ENCODE measurements at places on chromosomes 12 and 14.

GRCh38 chr14:41641690-41642089, 35.0 kb downstream of the LRFN5 start:
- DNase-seq: no peak

DNA sequence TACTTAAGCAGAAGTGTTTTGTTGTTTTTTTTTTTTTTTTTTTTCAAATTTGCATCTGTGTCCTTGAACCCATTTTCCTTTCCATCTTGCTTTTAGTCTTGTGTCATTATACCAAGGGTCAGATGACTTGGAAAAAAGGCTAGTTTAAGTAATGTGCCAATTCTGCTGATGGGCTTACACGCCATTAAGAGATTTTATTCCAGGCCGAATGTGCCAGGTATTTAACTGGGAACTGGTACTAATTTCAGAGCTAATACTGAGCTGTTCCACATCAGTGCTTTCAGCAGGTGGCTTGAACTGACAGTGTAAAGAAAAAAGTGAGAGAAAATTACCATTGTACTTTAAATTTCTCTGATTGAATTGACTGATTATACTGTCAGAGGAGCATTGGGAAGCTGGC, 224.9 kb downstream of the NPAS3 start:
- DNase-seq: no peak

- no peak for DNase-seq
These were observed 424.7 kb downstream of the TMEM117 start for GRCh38 chr12:44260581-44260980.

GRCh38 chr14:91038439-91038838, 22.0 kb downstream of the RPS6KA5 start:
- DNase-seq: no peak

- DNase-seq: no peak
These were observed 17.7 kb upstream of the GSC start for GRCh38 chr14:94787655-94788054.

DNA sequence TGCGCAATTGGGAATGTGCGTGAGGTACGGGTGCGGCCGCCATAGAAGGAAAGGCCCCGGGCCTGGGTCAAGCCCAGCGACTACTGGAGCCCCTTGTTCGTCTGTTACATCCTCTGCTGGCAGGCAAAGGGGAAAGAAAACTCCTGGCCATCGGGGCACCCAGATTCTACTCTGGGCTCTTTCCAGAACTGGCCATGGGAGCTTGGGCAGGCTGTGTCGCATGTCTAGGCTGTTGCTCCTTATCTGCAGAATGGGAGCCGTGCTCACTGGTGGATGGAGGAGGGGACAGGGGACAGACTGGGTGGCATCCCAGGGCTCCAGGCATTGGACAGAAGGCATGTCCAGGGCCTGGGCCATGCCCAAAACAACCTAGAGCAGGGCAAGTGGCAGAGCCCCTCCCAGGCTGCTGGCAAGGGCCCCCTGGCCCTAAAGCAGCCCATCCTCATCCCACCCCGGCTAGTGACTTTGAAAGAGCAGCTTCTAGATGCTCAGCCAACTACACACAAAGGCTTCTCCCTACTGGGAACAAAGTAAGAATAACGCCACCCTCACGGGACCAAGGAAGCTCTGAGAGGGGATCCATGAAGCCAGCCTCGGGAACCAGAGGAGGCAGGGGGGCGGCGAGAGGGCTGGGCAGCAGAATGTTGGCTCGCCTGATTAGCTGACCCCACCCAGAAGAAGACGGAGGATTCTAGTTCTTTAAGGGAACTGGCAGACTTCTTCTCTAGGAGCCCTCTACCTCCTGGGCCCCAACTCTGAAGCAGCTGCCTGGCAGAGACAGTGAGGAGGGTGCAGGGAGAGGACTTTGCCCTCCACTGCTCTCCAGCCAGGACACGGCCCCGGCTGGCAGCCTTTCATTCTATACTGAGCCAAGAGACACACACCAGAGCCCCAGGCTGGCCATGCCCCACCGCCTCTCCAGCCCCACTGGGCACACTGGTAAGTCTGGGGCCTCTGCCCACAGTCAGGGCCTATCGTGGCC, 96.8 kb downstream of the SINHCAF start:
- DNase-seq: peak; percentile 30

DNA sequence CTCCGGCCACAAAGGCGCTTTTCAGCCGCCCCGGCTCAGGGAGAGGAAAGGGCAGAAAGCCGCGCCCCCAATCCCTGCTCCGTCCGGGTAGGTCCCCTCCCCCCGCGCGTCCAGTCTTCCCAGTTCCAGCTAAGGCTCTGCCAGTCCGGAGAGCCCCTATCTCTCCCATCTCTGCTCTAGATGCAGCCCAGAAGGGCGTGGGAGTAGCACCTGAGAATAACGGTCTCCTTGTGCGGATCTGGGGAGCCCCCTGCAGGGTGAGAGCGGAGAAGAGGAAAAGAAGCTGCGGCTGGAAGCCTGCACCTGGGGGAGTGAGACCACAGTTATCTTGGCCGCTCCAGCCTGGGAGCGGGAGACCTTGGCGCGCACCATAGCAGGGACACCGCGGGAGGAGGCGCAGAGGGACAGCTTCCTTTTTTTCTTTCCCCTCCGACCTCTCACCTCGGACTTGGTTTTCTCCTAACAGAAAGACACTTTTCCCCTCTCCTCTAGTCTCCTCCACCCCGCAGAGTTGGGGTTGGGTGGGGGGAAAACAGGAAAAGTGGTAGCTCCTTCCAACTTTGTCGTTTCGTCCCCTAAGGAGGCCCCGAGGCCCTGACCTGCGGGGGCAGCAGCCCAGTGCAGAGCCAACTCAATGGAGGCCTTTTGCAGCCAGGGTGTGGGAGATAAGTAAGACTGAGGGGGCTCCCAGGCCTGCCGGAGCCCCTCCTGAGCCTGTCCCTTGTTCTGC, 2.4 kb downstream of the DHH start:
- no peak for DNase-seq

- DNase-seq: no peak
These were observed 69.8 kb downstream of the OSBPL8 start for GRCh38 chr12:76489737-76490136.

- no peak for DNase-seq
These were observed 751.3 kb downstream of the SLC6A15 start for GRCh38 chr12:84161296-84161695.

GRCh38 chr12:120678572-120678971, 8.4 kb upstream of the MLEC start:
- DNase-seq: no peak

DNA sequence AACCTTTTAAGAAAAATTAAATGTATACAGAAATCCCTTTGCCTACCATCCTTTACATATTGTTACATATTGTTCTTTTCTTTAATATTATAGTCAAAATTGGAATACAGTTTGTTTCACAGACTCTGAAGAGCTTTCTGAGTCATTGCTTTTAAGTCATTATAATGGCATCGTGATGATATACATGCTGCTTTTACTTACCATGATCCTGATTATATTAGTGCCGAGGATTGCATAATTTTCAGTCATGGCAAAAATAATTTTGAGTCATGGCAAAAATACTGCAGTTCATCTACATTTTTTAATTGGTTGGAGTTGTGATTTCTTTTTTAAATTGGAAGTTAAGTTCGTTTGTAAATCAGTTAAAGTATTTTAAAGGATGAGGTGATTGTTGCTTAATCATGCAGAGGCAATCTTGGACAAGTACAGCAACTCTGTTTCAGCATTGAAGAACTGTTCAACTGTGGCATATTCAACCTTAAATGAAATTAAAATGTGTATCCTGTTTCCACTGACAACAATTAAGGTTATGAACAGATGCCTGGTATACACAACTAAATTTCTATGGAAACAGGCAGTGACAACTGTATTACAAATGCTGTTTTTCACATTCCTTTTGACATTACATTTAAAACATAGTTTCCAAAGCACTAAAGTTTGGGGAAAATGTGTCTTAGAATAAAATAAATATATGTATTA, 142.3 kb downstream of the PCNX1 start:
- no peak for DNase-seq

GRCh38 chr12:19288603-19289244, 150.6 kb upstream of the AEBP2 start:
- no peak for DNase-seq

DNA sequence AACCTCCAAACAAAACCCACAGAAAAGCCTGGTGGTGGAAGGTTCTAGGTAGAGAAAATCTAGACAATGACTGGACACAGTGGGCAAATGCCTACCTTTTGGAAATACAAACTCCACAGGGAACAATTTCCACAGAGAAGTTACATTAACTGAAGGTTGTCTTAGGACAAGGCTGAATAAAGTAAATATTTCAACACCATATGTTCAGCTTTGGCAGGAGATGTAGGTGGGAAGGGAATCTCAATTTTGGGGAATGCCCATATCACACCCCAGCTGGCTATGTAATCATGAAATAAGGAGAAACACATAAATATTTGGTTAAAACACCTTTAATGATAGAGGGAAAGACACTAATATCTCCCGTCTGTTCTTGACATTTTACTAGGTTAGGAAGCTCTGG, 5.4 kb downstream of the SALL2 start:
- DNase-seq: no peak

DNA sequence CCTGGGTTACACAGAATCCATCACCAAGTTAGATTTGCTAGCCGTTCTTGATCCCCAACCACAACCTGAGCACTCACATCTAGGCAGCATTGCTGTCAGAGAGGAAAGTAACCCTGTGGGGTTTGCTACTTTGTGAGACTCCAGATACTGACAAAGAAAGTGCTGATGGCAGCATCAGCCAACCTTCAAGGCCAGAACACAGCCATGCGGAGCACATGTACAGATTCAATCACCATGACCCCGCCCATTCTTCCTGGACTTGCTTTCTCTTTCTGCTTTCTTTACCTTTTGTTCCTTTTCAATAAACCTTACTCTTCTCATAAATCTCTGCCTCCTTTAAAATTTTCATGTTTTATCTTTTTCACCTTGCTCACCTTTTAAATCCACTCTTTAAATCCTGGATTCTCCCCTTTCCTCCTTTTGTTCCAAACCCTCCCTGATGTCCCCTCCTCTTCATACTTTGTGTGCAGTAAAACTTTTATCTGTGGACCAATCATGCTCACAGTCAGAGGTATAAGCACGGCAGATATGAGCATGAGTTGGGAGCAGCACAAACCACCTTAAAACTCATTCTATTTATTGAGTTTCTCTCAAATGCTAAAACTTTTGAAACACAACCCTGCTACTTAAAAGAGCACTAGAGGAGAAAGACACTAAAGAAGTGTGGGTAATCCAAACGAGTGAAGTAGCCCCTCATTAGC, 21.9 kb upstream of the CERS5 start:
- no peak for DNase-seq

DNA sequence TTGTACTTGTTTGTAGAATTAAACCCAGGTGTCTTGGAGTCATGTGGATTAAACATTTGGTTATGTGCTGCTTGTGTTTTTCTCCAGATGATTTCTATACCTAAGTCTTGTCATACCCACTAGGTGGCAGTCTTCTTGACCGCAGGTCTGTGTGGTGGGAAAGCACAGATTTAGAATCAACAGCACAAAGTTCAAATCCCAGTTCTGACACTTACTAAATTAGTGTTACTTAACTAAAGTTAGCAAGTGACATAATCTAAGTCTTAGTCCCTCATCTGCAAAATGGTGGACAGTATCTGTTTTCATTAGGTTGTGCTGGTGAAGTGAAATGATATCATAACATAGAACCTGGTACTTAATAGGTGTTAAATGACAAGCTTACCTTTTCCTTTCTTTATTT, 151.0 kb upstream of the ARHGAP5 start:
- DNase-seq: no peak

GRCh38 chr12:95836185-95836609, 22.6 kb upstream of the SNRPF start:
- no peak for DNase-seq

DNA sequence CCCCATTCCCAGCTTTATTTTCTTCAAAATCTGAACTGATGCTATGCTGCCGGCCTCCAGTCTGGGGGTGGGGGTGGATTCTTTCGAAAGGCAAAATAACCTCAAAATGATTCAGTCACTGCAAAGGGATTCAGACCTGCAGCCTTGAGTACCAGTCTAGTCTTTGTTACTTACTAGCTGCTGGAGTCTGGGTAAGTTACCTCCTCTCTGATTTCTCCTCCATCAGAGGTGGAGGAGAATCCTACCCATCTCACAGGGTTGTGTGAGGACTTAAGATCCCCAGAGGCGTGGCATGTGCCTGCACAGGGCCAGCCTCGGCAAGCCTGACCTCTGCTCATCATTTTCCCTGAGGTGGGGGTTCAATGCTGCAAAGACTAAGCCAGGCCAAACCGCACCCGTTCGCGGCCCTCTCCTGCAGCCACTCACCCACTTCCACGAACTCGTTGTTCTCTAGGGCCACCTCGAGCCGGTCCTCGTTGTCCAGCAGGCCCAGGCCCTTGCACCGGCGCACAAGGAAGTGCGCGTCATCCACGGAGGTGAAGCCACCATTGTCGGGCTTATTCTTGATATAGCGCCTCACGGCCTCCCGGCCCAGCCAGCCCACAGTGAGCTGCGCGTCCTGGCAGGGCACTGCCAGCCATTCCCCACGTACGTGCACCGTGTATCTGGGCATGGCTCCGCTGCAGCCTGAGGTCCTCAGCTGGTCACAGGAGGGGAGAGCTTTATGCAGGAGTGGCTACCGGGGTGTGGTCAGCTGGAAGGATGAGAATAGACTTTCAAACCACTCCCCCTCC, 709 bp downstream of the HAL start:
- no peak for DNase-seq

DNA sequence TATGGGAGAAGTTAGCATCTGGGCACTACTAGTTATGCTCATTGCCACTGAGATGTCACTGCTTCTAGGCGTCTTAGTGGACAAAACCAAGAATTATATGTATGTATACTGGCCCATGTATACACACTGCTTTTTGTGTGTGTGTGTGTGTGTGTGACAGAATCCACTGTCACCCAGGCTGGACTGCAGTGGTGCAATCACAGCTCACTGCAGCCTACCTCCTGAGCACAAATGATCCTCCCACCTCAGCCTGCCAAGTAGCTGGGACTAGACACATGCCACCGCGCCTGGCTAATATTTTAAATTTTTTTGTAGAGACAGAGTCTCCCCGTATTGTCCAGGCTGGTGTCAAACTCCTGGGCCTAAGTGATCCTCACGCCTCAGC, 25.2 kb downstream of the LIMA1 start:
- no peak for DNase-seq

- DNase-seq: no peak
These were observed 97.1 kb downstream of the ETNK1 start for GRCh38 chr12:22722081-22722480.

GRCh38 chr12:113003636-113004035, 25.3 kb downstream of the OAS2 start:
- no peak for DNase-seq

DNA sequence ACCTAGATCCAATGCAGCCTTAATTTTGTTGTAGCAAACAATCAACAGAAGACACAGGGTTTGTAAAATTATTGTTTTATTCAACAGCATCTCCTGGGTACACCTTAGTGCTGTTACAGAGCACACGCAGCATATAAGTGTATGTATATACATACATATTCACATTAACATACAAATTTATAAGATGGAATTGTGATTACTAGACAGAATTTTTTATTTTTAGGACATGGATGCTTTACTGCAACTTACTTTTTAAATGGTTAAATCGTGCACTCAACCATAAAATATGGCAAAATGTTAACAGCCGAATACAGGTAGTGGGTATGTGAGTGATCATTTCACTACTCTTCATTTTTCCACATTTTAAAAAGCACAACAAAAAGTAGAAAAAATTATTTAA, 16.6 kb downstream of the HEATR5A start:
- no peak for DNase-seq

Data from C1 segment of cervical spinal cord (tissue), 14 donors.